GM12878 (cell line): ENCODE measurements at places on chromosomes 4 and X.
A peak's percentile ranks its signal among the peaks of the same experiment; 100 is the strongest.

DNA sequence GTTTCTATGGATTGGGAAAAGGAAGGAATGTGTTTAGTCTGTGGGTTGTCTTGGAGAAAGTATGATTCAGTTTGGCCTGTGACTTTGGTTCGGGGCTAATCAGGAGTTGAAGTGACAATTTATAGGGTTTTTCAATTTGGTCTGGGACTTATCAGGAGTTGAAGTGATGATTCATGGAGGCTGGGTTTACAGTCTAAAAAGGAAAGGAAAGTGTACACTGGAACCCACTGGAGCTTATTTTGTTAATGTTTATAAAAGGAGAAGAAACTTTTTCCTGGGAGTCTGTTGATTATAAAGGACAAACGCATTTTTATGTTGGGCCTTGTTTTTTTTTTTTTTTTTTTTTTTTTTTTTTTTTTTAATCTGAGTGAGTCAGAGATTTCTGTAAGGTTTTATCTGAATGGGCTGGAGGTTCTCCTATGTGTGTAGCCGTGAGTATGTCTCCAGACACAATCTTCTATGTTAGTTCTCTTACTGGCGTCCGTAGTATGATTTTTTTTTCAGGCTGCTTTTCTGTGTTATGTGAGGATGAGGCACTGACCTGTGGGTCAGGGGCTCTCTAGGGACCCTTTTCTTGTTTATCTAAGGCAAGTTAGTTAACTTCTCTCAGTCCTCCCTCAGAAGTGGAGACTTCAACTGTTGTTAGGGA is 33.0 kb upstream of the RAB9B start:
- no peak for DNase-seq

DNA sequence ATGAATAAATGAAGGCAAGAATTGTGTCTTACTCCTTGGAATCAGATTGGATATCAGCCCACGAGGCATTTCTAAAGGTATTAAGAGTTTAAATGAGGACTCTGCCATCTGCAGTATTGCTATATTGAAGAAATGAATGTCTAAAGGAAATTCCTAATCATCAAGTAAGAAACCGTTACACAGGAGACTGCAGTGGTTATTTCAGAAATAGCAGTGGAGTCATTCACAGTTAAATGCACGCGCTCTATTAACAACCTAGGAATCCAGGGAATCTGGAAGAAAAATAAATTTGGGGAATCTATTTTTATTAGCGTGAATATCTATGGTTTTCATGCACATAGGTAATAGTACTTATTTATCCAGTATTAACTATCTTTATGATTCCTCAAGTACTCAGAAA is 334.2 kb downstream of the TENM3 start:
- no peak for DNase-seq

DNA sequence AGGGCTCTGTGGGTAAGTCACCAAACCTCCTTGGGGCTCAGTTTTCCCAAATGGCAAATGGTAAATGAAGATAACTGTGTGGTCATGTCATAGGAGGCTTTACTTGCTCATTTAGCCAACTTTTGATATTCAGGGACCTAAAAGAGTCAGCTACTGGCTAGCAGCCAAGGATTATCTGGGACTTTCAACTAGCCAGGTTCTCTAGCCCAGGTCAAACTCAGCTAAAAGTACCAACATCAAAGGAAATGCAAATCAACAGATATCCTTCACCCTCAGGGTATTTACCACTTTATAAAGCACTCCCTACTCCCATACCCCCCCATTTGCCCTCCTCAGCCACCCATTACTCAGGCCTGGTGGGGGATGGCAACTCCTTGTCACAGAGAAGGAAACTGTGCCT is 7.5 kb downstream of the AMER1 start:
- peak; percentile 9 for DNase-seq

DNA sequence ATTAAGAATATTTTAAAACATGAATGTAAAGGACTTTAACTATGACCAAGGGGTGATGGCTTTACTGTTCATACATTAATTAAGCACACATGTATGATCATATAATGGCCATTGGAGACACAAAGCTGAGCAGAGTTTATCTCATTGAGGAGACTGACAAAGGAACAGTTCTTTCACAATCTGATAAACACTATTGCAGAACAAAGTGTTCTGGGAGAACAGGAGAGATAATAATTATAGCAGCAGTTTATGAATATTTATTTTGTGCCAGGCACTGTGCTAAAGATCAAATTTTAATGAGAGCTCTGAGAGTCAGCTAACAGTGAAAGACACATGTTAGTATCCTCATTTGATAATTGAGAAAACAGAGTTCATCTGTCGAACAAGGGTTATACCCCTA is 242.4 kb upstream of the NR3C2 start:
- no peak for DNase-seq

DNA sequence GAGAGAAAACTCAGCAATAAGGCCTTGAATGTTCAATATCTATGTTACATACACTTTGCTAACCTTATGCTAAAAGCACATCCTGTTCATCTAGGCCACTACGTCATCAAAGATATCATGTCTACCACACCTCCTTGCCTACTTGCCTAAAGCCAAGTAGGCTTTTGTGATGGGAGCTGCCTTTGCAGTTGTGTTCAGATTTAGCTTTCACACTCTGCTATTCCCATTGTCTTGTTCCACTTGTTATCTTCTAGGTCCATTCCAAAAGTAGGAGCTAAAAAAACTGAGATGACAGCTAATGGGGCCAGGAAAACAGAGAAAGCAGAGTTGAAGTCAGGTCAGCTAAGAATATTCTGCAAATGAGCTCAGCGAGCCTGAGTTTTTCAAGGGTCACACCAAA is 153.6 kb upstream of the EDNRA start:
- DNase-seq: no peak

DNA sequence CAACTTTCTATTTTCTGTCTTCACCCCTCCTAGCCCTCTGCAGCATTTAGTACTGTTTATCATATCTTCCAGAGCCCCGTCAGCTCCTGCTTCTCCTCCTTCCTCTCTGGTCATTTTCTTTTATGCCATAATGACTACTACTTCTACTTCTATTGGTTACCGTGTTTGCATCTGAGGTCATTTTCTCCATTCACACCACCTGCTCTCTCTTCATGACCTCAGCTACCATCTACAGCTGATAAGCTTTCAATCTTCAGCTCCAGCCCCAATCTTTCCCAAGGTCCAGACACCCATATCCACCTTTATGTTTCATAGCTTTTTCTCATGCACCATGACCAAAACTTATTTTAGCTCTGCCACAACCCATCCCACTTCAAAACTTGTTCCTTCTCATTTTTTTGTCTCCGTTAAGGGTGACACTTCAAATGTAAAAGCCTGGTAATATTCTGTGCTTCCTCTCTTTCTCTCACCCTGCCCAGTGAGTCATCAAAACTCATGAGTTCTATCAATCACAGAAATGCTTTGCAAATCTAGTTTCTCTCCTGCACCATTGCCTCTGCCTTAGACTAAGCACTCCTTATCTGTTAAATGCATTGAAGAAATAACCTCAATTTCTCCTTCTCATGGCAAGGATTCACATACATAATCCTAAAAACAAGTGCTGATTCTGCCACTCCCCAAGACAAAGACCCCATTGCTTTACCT is 71.3 kb upstream of the IQCM start:
- DNase-seq: no peak

- no peak for DNase-seq
These were observed 15.3 kb upstream of the SLC10A4 start for GRCh38 chr4:48467891-48468290.

DNA sequence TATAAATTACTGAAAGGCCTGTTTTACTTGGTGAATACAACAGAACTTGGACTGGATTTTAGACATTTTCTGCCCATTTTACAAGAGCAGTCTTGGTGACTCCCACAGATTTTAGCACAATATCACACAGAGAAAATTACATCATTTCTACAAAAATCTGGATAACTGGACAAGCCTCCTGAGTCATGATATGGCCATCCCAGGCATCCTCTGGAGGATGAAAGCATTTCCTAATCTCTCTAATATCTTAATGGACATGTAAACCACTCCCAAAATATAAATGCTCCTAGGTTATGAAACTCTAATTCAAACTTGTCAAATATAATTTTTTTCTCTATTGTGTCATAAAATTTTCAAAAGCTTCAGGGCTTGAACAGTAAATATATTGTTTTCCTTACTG is 1170.8 kb upstream of the PCDH7 start:
- no peak for DNase-seq

GRCh38 chr4:10295301-10295700 is 161.9 kb downstream of the ZNF518B start:
- DNase-seq: no peak

DNA sequence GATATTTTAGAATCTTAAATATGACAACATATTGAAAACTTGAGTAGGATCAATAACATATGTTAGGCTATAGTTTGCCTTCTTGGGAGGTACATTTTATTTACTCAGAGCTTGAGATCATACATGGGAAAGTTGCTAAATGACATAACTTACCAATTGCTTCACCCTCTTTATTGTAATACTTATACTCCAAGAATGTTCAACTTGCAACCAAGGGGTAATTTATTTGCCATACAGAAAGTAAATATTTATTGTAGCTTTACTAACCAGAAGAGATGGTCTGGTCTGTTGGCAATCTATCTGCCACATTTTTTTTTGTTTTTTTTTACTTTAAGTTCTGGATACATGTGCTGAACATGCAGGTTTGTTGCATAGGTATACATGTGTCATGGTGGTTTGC is 426.6 kb downstream of the ARHGAP24 start:
- DNase-seq: no peak

GRCh38 chr4:120218981-120219380 is 152.3 kb upstream of the MAD2L1 start:
- DNase-seq: no peak

GRCh38 chrX:64427281-64427680 is 32.0 kb upstream of the MTMR8 start:
- no peak for DNase-seq

- no peak for DNase-seq
These were observed 17.6 kb downstream of the SH3RF1 start for GRCh38 chr4:169253113-169253671.

DNA sequence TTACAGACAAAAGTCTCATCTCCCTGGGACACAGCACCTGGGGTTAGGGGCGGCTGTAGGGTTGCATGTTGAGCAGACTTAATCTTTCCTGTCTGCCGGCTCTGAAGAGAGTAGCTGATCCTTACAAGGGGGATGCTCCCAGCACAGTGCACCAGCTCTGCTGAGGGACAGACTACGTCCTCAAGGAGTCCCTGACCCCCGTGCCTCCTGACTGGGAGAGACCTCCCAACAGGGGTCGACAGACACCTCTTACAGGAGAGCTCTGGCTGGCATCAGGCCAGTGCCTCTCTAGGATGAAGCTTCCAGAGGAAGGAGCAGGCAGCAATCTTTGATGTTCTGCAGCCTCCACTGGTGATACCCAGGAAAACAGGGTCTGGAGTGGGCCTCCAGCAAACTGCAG is 506.0 kb upstream of the FMR1 start:
- no peak for DNase-seq

GRCh38 chrX:3136161-3136961 is 95.1 kb downstream of the ARSF start:
- DNase-seq: no peak

DNA sequence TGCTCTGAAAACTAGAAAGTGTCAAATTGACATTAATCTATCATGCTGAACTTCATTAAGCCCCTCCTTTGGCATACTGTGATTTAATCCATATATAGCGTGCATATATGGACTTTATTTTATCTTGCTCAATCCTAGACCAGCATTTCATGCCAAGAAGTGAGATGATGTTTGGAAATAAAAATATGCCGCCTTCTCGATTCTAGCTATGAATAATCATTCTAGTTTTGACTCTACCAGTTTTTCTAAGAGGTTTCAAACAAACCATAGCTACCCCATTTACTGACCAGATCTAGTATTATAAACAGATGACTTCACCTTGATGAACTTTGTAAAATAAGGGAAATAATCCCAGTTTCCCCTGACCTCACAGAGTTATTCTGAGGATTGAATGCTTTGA is 95.0 kb downstream of the ARX start:
- no peak for DNase-seq

DNA sequence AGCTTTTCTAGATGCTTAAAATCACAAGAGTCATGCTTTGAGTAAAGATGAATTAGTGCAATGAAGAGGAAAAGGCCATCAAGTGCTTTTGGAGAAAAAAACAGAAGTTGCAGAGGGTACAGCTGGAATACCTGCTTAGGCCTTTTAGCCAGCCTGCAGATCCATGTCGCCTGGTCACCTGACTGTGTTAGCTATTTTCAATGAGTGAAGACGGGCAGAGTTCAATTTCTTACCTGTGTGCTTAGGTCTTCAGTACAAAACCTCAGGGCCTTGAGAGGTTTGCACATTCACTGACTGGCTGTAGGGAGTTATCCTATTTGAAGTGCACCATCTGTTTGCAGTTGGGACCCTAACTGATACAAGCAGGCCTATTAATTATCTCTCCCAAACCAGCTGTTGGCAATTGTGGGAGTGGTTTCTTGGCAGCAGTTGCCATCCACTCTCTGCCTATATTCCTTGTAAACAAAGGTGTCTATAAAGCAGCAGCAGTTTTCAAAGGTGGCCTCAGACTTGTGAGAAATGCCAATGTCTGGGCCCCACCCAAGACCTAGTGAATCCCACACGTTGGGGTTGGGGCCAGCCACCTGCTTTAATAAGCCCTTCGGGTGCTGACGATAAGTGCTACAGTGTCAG is 16.3 kb upstream of the FAT1 start:
- no peak for DNase-seq

GRCh38 chr4:55947912-55948725 is 626 bp upstream of the CEP135 start:
- peak; percentile 59 for DNase-seq

- DNase-seq: no peak
These were observed 19.5 kb upstream of the GALNTL6 start for GRCh38 chr4:171793723-171794122.

- DNase-seq: peak; percentile 1
These were observed 1025.5 kb downstream of the RPA4 start for GRCh38 chrX:97909245-97909644.
